ENCODE measurements at places on chromosomes 7 and 10.

- DNase-seq, result no peak
These were observed 47.6 kb downstream of the SLIT1 start for GRCh38 chr10:97138174-97138573.

DNA sequence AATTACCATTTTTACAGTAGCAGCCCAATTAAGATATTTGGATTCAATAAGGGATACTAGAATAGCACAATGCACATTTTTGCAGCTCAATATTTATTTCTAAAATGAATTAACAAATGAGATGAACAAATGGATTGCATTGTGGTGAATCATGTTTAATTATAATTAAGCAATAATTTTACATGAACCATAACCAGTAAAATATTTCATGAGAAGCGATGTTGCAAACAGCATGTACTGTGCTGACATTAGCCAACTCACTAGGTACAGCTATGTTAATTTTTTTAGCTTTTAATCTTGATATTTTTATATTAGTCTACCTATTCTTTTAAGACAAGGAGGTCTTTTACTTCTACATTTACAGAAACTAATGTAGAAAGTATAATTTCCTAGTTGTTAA lies 399.1 kb upstream of the AKR1E2 start:
- no peak for DNase-seq

GRCh38 chr10:75744261-75744660 lies 312.8 kb downstream of the LRMDA start:
- no peak for DNase-seq

DNA sequence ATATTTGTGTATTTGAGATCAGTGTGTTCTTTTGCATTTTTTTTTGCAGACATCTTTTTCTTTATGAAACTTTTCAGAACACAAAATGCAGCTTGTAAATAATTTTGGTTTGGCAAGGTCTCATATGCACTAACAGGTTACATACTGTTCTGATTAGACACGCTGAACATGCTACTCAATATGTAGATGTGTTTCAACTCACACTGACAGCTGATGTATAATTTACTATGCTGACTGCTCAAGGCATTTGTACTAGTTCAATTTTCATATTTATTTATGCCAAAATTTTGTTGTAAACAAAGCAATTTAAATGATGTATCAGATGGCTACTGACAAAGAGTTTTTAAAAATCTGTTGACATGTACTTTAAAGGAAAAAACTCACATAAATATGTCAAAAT lies 123.8 kb downstream of the TFEC start:
- DNase-seq, result no peak

- no peak for DNase-seq
These were observed 163.4 kb upstream of the NFE2L3 start for GRCh38 chr7:25988640-25989039.

DNA sequence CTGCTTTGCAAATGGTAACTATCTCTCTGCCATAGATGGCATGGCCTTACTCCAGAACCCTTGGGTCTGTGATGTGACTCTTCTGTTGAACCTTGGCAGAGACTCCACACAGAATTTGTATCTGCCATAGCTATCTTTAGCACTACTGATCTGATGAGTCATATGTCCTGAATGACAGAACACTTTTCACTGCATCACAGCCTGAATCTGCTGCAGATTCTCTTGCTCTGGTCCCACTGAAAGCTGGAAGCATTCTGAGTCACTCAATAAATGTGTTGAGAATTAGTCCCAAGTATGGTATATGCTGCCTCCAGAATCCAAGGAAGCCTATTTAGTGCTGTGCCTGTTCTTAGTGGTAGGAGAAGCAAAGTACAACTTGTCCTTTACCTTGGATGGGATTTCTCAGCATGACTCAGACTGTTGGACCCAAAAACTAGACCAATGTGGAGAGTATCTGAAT lies 39.5 kb upstream of the ANKRD1 start:
- no peak for DNase-seq

DNA sequence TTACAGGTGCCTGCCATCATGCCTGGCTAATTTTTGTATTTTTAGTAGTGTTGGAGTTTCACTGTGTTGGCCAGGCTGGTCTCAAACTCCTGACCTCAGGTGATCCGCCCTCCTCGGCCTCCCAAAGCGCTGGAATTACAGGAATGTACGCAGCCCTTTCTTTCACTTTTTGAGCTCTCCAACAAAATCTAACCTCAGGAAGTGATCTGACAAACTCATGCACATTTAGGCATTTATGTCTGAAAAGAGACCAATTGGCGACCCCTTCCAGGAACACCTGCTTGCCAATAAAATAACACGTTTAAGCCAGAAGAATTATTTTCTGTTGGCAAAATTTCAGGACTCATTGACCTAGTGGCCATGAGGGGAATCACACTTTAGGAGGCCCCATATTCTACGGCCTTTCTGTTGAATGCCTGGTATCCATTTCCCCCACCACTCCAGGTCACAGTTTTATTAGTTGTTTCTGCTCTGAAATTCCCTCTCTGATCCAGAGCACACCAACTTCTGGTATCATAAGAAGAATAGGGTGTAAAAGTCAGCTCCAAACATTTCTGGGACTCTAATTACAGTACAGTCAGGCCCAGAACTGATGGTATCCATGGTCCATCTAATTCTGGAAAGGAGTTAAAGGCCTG lies 65.8 kb upstream of the FRMD4A start:
- no peak for DNase-seq

DNA sequence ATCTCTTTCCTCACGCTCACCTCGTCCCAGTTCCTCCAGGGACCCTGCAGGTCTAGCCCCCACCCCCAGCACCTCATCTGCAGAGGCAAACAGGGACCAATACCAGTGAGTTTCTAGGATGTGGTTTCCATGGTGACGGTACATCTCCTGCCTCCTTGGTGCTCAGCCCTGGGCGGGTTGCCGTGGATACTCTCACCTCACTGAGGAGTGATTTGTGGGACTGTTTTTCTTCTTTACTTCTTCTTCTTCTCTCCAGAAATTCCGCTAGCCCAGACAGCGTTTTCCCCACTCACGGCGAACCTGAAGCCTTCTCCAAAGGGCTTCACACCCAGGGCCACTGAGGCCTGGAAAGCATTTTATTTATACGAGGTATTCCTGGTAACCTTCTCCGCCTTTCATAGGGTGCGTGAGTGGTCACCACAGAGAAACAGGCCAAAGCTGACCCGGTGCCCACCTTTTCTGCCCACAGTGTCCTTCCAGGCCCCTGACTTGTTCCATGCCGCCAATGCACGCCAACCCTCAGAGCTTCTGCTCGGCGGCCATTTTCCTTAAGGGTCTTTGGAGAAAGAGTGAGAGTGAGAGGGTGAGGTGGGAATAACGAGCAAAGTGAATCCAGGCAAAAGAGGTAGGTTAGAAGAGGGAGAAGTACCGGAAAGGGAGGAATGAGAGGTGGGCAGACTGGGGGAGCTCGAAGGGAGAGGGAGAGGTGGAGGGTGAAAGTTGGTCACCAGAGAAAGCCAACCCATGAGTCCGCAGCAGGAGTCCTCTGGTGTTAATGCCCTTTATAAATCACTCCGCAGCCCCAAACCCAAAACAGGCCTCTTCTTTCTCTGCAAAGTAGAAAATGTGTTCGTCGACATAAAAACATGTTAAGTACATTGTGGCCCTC lies 15.5 kb downstream of the FAM241B start:
- no peak for DNase-seq

GRCh38 chr10:86402283-86402941 lies 35.8 kb upstream of the GRID1 start:
- no peak for DNase-seq

- no peak for DNase-seq
These were observed 46.9 kb upstream of the MKRN1 start for GRCh38 chr7:140526214-140526613.

- DNase-seq, result no peak
These were observed 16.4 kb upstream of the ADD3 start for GRCh38 chr10:109991266-109991855.

GRCh38 chr10:77261146-77261545 lies 376.5 kb downstream of the KCNMA1 start:
- DNase-seq, result no peak

DNA sequence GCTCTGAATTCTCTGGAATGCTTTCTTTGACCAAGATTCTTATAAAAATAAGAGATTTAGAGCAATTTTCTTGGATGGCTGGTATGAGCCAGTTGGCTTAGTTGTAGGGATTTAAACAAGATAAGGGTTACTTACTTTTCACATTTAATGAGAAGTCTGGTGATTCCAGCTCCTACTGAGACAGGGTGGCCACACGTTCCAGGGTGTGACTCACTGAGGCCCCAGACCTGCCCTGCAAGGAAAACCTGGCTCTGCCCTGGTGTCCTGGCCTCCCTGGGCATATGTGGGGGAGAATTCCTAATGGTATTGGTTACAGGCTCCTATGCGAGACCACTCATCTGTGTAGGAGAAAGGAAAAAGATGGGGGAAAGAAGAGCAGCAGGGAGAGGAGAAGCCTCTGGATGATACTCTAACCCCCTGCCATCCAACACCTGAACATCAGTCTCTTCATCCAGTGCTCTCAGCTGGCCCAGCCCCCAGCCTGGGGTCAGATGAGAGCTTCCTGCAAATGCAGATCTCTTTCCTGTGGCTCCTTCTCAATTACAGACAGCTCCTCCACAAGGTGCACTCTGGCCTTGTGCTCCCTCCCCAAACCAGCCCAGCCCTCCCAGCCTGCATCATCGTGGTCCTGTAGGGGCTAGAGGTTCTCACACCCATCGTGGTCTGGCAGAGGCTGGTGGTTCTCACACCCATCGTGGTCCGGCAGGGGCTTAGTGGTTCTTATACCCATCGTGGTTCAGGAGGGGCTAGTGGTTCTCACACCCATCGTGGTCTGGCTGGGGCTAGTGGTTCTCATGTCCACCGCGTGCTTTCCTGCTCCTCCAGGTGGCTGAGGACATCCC lies 139.9 kb downstream of the EGFR start:
- no peak for DNase-seq

DNA sequence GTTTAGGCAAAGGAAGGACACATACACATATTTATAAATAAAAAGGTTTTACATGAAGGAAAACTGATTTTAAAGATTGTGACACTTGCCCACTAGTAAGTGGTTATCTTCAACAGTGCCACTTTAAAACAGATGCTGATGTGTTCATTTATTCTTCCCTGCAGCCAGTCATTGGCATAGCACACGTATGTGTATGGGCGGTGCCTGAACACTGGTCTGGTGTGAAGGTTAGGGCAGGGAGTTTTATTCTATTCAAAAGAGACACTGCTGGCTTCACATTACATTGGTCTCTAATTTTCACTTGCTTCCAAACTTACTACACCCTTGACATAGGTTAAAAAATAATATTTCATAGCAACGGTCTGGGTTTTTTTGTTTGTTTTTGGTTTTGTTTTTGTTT lies 57.9 kb downstream of the NOD1 start:
- DNase-seq, result no peak
